CD14-positive monocyte (primary cell): ENCODE measurements at places on chromosomes 12 and 14.
A peak's percentile ranks its signal among the peaks of the same experiment; 100 is the strongest.

DNA sequence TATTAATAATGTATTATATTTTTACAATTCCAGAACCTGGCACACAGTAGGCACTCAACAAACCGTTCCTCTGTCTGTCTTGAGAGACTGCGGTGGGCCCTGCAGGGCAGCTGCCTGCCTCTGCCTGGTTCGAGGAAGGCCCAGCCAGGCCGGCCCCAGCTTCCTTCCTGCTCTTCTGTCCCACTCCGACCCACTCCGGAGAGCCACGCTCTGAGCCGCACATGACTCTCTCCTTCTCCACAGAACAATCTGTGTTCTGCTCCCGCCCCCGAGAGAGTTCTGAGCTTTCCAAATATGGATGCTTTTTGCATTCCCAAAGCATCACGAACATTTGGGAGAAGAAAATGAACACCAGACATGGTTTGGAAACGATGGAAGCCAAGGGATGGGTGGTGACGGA is 57.3 kb downstream of the TTC7B start:
- peak; percentile 19 for DNase-seq

- peak; percentile 82 for DNase-seq
Measured at GRCh38 chr12:89156340-89156739, 196.0 kb downstream of the DUSP6 start.

DNA sequence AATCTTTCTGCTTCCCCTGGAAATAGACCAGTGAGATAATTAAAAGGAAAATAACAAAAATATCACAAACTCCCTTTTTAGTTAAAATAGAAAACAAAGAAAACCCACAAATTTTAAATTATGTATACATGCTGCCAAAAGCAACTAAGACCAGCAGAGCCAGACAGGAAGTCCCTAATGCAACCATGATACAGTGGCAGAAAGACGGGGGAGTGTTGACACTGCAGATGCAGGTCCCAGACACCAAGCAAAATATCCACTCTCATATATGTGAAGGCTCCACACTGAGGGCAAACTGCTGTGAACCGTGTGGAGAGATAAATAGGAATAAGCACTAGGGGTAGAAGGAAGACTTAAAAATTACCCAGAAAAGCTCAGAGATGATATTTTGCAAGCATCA is 401.0 kb downstream of the BTG1 start:
- DNase-seq: no peak

- DNase-seq: no peak
Measured at GRCh38 chr12:85076688-85077430, 40.7 kb downstream of the LRRIQ1 start.

GRCh38 chr14:68346556-68347343 is 446.1 kb downstream of the ZFP36L1 start:
- no peak for DNase-seq

GRCh38 chr14:51500776-51501175 is 150.9 kb upstream of the FRMD6 start:
- no peak for DNase-seq

- no peak for DNase-seq
Measured at GRCh38 chr14:61064210-61064609, 83.2 kb downstream of the SLC38A6 start.

DNA sequence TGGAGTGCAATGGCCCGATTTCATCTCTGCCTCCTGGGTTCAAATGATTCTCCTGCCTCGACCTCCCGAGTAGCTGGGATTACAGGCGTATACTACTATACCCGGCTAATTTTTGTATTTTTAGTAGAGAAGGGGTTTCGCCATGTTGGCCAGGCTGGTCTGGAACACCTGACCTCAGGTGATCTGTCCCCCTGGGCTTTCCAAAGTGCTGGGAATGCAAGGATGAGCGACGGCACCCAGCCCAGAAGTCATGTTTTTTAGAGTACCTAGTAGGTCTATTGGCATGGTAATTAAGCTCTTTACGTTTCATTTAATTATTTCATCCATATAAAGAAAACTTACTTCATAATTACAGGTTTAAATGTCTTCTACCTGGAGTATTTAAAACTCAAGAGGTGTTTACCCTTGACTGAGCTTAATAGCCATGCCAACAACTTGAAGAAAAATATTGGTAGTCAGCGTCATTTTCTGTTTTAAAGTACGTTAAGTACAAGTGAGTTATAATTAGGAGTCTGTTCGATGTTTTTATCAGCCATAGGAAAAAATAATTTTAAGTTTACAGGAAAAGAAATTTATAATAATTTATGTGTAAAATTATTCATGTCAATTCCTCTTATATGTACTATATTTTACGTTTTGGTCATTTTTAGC is 4.0 kb downstream of the TMPO start:
- no peak for DNase-seq

DNA sequence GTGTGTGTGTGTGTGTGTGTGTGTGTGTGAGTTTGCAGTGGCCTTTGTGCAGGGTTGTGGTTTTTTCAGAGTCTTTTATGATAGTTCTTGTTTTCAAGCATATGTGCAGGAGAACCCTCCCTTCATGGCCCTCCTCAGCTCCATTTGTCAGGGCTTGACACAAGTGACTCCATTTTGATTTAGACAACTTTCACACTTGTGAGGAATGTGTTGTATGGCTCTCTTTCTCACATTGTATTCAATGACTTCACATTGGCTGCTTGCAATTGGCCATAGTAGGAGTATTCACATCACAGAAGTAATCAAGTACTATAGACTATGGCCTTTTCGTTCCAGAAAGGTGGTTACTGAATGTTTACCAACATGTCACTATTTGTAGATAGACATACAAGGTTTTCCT is 133.1 kb downstream of the SLC38A1 start:
- no peak for DNase-seq

DNA sequence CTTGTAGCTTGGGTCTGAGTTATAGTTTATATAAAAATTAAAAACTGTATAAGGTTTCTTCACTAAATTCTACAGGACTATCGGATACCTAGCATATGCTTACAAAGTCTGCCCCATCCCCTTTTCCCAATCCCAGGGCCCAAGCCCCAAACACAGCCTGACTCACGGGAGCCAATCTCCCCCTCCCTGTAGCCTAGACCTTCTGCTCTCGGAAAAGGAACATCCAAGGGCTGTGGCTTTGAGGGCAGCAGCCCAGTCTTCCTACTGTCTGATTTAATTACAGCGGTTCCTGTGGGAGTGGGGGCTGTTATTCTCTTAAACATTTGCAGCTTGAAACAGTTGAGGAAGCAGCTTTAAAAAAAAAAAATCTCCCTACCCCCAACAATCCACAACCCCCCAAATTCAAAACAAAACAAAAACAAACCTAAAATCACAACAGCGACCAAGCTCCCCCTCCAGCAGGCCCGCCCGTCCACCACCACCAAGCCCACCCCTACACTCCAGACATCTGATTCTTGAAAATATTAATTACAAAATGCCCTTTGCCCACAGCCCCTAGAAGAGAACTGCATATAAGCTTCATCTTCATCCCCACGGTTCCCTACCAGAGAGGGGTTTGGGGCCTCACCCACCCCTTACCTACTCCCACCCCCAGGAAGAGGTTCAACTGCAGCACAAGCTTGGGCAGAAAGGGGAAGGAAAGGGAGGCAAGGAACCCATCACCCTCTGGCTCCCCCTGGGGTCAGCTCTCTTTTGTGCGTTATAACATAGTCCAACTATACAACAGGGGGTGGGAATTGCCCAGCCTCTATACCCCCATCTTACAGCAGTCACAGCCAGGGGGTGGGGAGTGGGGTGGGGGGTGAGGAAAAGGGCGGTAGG is 1.1 kb upstream of the PRKAG1 start:
- DNase-seq: peak; percentile 83
